Stimulated activated CD4-positive, alpha-beta T cell treated with anti-CD3 and anti-CD28 coated beads, Interleukin-15, amount 100 ng/mL, for 1 hour (primary cell): ENCODE measurements at places on chromosomes 3 and 15.

- no peak for DNase-seq
These were observed 1.9 kb downstream of the IVD start for GRCh38 chr15:40407330-40407990.

DNA sequence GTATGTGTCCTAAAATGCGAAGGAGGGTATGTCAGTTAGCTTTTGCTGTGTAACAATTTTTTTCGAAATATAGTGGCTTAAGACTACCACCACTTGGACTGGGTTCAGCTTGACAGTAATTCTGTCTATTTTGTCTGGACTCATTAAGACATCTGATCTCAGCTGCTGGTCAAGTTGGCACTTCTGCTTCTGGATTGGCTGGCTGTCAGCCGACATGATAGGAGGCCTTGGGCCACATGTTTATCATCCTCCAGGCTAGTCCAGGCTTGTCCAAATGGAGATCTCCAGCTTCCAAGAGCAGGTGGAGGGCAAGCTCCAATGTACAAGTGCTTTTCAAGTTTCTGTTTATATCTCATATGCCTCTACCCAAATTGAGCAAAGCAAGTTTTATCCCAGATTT lies 95.9 kb downstream of the GALK2 start:
- no peak for DNase-seq

DNA sequence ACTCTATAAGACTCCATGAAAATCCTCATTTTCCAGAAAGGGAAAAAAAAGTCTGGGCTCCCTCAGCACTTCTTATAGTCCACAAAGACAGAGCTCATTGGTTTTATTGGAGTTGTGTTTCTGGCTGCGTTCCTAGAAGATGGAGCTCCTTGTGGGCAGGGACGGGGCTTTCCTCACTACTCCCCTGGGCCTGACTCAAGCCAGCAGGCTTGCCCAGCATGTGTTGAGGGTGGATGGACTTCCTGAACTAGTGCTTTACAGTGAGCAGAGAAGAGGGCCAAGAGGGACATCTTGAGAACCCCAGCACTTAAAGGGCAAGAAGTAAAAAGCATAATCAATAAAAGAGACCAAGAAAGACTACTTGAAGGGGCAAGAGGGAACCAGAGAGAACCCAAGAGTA lies 43.2 kb upstream of the EPHB1 start:
- DNase-seq: no peak

DNA sequence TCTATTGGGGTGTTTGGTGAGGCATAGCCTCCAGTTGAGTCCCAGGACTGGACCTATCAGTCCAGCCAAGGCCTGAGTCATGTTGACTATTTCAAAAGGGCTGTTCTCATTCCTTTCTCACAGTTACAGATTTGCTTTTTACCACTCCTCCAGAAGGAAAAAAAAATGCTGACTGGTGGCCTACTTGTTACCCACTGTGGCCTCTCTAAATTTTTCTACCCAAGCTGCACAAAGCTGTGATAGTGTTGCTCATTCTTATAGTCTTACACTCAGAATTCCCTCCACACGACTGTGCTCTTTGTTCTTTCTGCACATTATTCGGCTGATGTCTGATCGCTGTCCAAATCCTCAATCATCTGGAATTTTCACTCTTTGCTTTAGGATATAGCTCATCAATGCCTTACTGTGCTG lies 1142.2 kb downstream of the IGSF11 start:
- no peak for DNase-seq

DNA sequence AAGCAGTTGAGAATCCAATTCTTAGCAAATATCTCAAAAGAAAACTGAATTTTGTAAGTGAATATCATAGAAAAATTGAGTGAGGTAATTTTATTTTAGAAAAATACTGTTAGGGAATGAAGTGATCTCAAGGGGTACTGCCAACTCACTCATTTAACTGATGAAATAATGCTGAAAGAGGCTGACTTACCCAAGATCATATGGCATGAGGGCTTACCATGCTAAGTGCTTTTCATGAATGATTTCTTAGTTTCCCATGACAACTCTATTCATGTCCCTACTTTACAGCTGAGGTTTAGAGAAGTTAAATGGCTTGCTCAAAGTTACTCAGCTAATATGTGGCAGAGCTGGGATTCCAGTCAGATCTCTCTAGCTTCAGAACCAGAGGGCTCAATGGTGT lies 30.6 kb downstream of the CCDC14 start:
- DNase-seq: no peak

GRCh38 chr3:23219552-23219951 lies 16.4 kb downstream of the UBE2E2 start:
- no peak for DNase-seq

DNA sequence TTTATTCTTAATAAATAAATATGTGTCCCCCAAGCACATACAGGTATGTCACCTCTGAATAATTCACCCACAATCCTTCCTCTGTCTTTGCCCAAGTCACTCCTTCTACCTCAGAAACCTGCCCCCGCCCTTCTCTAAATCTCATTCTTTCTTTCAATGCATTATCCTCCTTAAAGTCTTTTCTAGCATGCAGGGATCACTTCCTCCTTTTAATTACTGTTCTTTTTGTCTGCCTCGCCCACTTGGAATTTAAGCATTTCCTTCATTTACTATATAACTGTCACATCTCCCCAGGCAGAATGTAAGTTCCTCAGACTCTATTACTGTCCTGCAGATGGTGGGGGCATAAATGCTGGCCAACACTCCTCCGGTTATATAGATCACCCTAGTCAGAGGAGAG lies 7.8 kb downstream of the CCDC80 start:
- no peak for DNase-seq

GRCh38 chr15:93082861-93083260 lies 6.2 kb downstream of the RGMA start:
- DNase-seq: no peak

DNA sequence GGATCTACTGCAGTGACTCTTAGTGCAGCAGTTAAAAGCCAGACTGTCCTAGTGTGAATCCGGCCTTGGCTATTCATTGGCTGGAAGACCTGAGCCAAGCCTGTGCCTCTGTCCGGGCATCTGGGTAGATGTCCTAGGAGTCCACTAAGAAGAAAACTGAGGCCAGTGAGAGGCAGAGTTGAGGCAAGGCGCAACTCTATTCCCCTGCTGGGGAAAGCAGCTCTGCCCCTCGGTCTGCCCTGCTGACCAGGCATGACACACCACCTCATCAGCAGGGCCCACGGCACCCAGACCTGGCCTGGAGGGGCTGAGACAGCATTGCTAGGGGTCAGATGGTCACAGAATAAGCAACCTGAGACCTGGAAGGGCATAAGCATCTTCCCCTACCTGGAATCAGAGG lies 46.7 kb upstream of the ABHD2 start:
- DNase-seq: no peak

- DNase-seq: no peak
These were observed 131.8 kb downstream of the FOXB1 start for GRCh38 chr15:60135961-60136360.

DNA sequence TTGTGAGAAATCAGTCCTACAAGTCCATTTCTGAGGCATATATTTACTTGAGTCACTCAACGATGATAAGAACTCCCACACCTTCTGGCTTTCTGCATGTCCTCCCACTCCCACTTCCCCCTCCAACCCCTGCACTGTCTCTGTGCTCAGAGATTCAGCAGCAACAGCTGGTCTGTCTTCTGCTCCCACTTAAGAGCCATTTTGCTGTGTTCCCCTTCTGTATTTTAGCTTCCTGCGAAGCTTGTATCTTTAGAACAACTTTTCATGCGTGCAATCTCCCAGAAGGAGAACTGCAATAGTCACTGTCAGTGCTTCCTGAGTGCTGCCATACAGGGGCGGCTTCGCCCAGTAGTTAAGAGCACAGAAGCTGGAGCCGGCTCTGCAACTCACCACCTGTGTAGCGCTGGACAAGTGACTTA lies 90.0 kb upstream of the SPATA12 start:
- DNase-seq: no peak

GRCh38 chr15:41031232-41032078 lies 78.2 kb downstream of the CHAC1 start:
- no peak for DNase-seq

DNA sequence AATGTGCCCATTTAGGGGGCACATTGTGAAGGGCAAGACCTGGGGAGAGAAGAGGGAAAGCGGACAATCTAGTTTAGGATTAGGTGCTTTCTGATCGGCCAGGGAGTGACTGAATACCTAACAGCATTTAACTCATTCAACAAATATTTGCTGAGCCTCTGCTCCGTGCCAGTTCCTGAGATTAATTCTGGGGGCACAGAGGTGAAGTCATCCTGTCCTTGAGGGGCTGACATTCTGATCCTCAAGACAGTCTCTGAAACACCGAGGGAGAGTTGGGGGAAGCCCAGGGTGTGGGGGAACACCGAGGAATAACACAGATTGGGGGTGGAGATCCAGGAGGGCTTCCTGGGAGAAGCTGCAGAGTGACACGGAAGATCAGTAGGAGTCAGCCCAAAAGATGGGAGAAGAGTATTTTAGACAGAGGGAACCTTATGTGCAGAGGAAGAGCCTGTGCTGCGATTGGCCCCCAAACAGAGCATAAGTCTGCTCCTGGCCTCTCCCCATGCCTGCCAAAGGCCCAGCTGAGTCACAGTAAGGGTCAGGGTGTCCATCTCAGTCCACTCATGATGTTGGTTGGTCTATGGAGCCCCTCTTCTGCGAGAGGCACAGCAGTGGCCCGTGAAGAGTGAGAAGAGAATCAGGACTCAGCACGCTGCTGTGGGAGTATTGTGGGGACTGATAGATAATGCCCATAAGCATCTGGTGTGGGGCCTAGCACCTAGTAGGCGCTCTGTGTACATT lies 60.2 kb downstream of the AMOTL2 start:
- no peak for DNase-seq

GRCh38 chr3:194756791-194757325 lies 71.2 kb downstream of the FAM43A start:
- no peak for DNase-seq
